ENCODE measurements at places on chromosomes 1 and 21.

DNA sequence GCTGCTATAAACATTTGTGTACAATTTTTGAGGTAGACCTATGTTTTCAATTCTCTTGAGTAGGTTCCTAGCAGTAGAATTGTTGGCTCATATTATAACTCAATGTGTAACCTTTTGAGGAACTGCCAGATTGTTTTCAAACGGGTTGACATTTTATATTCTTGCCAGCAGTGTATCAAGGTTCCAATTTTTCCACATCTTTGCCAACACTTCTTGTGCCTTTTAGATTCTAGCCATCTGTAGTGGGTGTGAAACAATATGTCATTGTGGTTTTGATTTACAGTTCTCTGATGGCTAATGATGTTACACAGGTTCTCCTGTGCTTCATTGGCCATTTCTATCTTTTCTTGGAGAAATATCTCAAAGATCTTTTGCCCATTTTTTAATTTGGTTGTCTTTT lies 36.4 kb downstream of the MAP3K7CL start:
- DNase-seq, result no peak

GRCh38 chr21:33205476-33205875 lies 24.3 kb upstream of the IFNAR2 start:
- DNase-seq, result no peak

- no peak for DNase-seq
These were observed 13.9 kb upstream of the SCMH1 start for GRCh38 chr1:41255978-41256377.

- DNase-seq, result no peak
These were observed 28.9 kb upstream of the LAPTM5 start for GRCh38 chr1:30786264-30786991.

- DNase-seq, result no peak
These were observed 31.7 kb downstream of the PGM1 start for GRCh38 chr1:63624911-63625310.

DNA sequence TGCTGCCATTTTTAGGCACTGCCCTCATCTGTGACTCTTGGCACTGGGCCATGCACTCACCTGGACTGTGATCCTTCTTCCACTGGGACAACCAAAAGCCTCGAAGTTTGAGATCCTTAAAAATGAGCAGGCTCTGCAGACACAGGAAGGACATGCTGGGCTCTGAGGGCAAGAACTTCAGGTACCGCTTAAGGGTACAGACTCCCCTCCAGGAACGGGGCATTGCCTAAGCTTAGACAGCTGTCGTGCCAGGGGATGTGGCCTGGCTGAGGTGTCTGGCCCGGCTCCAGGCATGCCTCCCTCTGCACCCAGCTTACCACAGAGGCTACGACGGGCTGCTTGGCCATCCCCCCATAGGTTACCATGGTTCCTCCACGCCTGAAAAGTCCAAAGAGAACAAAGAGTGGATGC lies 14.2 kb upstream of the SRSF4 start:
- DNase-seq, result no peak

DNA sequence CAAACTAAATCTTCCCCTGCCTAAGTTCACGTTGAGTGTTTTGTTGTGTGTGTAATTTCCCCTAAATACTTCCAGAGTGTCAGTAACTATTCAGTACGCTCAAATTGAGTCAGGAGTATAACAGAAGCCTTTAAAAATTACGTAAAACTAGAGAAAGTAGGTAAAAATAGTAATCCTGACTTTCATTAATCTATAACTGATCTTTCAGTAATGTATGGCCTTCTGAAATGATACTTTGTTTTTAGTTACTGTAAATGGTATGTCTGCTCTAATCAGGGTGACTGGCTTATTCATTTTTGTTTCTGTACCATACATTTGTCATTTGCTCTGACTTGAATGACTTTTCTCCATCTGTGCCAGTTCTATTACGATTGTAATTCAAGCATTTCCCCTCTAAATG lies 29.4 kb downstream of the MIER1 start:
- no peak for DNase-seq

GRCh38 chr1:99228153-99228552 lies 36.1 kb upstream of the PLPPR4 start:
- DNase-seq, result no peak
